ENCODE measurements at places on chromosomes 2 and 18. TPM values are rescaled to one million over a fixed set of nuclear protein-coding genes. Genes with fewer than 3 reads are reported as not detected.

Gene DPP4
- 39.0 TPM for polyA plus RNA-seq

Gene SEMA4C
- polyA plus RNA-seq = 47.0 TPM

GRCh38 chr2:223815884-223816570, 21.4 kb downstream of the AP1S3 start:
- DNase-seq = no peak

- DNase-seq = no peak
Measured at GRCh38 chr2:45739796-45740485, 88.5 kb downstream of the PRKCE start.

DNA sequence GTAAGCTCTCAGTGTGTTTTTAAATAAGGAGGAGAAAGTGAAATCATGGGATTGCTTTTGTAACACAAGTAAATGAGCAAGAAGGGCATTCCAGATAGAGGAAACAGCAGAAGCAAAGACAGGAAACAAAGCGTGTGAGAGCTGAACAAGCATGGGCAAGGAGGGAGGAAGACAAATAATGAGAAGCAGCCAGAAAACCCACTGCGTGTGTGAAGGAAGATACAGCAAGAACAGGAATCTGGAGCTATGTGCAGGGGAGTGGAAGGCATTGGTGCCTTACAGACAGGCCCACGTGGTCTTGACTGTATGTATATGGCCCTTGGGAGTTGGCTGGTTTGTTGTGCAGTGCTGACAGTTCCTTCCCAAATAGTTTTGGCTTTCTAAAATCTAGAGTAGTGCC, 88.6 kb downstream of the AAK1 start:
- no peak for DNase-seq

DNA sequence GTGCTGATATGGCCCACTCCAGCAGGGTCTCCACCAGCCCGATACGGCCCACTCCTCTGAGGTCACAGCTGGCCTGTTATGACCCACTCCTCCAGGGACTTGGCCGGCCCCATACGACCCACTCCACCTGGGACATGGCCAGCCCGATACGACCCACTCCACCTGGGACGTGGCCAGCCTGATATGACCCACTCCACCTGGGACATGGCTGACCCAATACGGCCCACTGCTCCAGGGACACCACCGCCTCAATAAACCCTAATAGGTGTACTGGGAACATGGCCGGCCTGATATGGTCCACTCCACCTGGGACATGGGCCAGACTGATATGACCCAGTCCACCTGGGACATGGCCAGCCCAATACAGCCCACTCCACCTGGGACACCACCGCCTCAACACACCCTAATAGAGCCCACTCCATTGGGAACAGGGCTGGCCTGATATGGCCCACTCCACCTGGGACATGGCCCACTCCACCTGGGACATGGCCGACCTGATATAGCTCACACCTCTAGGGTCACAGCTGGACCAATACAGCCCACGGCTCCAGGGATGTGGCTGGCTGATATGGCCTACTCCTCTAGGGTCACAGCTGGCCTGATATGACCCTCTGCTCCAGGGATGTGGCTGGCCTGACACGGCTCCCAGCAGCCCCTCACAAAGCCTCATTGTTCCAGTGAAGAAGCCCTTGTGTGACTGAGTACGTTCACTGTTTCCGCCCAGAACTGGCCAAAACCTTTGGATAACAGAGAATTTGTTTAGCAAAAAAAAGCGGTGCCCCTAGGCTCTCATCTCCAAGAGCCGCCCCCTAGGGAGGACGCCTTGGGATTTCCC, 245.6 kb downstream of the HDAC4 start:
- no peak for DNase-seq

GRCh38 chr2:46561731-46562450, 82.5 kb downstream of the TMEM247 start:
- DNase-seq = no peak

DNA sequence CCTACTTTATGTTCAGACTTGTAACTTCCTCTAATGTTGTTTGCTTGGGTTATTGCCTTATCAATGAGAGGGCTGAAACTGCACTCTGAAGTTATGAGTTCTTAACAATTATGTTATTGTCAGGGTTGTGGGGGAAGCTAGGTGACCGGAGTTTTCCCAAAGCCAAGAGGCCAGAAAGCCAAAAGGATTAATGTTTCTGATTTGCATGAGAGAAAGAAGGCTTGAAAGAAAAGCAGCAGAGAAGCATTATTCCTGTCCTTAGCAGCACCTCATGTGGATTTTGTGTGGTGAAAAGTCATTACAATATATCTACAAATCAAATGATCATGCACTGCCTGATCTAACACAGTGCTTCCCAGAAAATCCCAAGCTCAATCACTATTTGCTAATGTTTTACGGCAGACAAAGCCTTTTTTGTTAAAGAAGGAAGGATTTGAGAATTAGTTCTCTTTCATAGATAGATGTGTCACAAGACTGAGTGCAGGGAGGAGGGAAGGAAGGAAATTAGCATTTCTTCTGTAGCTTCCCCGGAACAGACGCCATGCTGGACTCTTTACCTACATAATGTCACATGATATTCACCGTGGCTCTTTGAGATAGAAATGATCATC, 203.2 kb downstream of the ALK start:
- no peak for DNase-seq

- DNase-seq = no peak
Measured at GRCh38 chr2:239978411-239978810, 46.7 kb downstream of the NDUFA10 start.

- no peak for DNase-seq
Measured at GRCh38 chr2:166607880-166608279, 113.8 kb upstream of the SCN7A start.

- DNase-seq = no peak
Measured at GRCh38 chr2:179974761-179975160, 32.3 kb downstream of the CWC22 start.

DNA sequence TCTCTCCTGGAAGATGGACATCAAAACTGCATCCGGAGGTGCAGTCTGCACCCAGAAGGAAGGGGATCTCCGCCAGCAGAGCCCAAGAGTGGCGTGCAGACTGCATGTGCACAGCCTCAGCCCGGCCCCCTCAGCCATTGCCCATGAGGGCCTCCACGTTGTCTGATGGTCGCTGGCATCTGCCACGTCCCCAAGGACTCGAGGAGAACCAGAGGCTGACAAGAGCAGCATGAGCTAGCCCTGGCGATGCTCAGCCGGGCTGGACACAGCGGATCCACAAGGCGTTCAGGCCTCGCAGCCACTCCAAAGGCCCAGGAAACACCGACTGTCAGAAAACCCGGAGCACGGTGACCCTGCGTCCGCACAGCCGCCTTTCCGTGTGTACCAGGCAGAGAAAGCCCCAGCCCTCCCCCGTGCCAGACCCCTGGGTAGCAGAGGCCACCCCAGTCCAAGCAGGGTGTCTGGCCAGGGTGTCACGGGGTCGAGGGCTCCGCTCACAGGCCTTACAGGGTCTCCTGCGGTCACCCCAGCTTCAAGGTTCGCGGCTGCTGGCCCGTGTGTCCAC, 48.3 kb downstream of the SLC66A2 start:
- no peak for DNase-seq

GRCh38 chr18:39184176-39184575, 1618.6 kb upstream of the CELF4 start:
- no peak for DNase-seq

- no peak for DNase-seq
Measured at GRCh38 chr2:15096873-15097272, 464.3 kb downstream of the NBAS start.

DNA sequence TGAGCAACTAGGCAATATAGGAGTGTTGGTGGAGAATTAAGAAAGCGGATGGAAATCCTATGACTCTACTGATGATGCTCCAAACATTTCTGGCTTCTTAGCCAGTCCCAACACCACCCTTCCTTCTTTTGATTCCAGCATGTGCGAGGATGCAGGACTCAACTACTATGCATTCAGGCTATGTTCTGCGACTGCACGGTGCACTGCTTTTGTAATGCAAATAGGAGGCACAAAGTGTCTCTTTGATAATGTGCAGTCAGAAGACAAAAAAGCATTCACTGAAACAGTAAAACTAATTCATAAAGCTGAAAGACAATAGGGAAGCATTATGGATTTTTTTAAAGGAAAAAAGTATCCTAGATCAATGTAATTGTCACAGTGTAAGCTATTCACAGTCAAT, 106.7 kb downstream of the MEIS1 start:
- no peak for DNase-seq

DNA sequence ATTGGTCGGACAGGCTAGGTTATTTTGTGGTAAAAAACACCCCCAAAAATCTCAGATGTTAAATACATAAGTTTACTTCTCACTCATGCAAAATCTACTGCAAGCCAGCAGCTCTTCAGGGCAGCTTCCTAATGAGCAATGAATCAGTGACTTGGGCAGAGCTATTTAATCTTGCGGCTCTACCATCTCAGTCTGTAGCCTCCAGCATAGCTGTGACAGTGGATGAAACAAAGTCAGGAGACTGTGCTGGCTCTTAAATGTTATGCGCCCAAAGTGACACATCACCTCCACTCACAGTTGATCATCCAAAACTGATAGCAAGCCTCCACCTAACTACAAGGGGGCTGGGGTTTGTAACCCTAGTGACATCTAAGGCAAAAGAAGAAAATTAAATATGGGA, 571.9 kb downstream of the METTL4 start:
- no peak for DNase-seq

- DNase-seq = no peak
Measured at GRCh38 chr2:43387092-43388062, 161.0 kb upstream of the ZFP36L2 start.

- no peak for DNase-seq
Measured at GRCh38 chr2:111007757-111008688, 112.7 kb upstream of the BCL2L11 start.

GRCh38 chr2:118301248-118301647, 213.0 kb downstream of the INSIG2 start:
- DNase-seq = no peak

GRCh38 chr2:20576598-20577115, 74.2 kb downstream of the HS1BP3 start:
- DNase-seq = no peak

DNA sequence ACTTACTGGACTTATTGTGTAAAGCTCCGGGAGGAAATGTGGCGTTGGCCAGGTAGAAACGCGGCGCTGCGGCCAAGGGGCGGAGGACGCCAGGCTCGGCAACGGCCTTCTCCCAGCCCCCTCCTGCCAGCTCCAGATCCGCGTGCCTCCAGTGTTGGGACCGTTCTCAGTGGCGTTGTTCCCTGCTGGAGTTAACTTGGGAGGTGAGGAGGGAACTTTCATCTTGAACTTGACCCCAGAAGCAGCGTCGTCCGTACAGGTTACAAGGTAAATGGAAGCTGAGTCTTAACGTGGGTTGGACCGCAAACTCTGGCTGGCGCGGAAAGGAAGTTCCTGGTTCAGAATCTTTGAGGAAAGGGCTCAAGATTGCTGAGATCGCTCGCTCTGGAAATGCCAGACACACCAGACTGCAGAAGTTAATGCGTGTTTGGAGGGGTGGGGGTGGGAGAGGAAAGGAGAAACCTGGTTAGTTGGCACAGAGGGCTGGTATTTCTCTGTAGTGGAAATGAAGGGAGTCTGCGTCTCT, 1.3 kb downstream of the TANC1 start:
- no peak for DNase-seq

DNA sequence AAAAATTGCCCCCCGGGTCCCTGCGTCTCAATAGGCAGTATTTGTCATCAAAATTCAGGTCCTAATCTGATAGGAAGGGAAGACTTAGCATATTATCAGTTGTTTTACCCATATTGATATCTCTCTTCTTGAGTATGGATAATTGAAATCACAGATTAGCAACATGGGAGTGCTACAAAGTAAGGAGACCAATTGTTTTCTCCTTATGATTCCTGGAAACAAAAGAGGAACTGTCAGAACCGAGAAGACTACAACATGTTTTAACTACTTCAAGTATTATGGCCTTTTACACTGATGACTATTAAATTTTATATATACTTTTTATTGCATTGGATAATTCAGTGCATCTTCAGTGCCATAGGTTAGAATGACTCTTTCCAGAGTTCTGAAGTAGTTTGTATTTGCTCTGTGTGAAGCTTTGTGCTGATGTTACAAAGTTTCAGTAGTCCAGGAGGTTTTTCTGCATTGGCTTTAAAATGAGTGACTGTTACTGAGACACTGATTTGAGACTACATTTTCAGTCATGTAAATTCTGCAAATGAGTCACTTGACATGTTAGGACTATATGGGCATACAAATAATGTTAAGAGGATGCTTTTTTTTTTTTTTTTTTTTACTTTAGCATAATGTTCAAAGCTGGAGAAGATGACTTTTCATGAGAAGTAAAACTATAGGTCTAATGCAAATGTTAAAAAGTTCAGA, 19.7 kb upstream of the TLK1 start:
- DNase-seq = no peak

GRCh38 chr2:161995553-161996016, 78.4 kb downstream of the DPP4 start:
- no peak for DNase-seq

DNA sequence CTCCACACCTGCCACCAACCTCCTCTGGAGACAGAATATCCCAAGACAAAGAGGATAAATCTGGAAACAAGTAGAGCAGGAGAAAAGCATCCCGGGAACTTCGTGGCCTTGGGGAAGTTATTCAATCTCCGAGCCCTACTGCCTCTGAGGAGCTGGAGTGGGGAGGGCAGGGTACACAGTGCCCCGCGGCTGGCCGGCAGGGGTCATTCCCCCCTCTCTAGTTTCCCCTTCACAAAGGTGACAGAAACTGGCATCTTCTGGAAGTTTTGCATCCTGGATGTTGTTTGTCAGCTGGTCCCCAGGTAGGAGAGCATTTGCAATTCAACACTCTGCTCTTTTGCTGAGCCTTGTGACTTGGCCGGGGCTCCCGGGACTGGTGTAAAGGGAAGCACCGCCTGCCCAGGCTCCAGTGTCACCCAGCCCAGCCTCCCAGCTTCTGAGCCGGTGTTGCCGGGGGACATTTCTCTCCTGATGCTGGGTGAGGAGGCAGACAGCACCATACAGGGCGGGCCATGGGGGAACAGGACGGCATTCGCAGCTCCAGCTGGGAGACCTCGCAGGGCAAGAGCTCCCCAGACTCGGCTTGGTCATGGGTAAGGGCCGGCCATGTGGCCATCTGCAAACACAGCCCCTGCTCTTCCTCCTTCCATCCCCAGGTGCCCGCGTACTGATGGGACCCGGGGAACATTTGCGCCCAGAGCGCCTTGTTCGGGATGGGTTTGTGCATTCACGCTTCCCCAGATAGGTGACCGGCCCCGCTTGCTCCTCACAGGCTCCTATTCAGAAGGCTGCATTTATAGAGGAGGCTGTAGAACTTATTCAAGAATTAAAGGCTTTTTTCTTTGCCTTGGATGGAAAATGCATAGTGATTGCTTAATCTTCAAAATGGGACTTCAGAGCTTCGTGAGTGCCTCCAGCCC, 7.4 kb upstream of the NTSR2 start:
- no peak for DNase-seq

DNA sequence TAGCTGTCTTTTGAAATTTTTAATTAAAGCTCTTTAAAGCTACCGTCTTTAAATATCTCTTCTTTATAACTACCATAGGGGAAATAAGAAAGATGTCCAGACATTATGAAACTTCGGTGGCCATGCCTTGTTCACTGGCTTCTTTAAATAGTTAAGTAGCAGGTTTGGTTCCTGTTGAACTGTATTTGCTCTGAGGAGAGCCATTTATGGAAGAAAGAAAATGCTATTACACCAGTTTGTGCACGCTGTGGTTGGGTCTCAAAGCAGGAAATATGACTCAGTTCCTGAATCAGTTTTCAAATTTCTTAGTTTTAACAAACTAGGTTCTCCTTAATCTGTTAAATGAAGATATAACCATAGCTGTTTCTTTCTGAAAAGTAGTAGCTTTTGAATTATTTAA, 12.2 kb downstream of the ARPC2 start:
- no peak for DNase-seq
